ENCODE measurements at places on chromosomes 5 and 9. TPM values are rescaled to one million over a fixed set of nuclear protein-coding genes. Genes with fewer than 3 reads are reported as not detected.
A peak's percentile ranks its signal among the peaks of the same experiment; 100 is the strongest.

SPAG8 gene
- total RNA-seq = 0.80 TPM

GRCh38 chr5:4058899-4059298, 463.3 kb downstream of the IRX1 start:
- no peak for DNase-seq

DNA sequence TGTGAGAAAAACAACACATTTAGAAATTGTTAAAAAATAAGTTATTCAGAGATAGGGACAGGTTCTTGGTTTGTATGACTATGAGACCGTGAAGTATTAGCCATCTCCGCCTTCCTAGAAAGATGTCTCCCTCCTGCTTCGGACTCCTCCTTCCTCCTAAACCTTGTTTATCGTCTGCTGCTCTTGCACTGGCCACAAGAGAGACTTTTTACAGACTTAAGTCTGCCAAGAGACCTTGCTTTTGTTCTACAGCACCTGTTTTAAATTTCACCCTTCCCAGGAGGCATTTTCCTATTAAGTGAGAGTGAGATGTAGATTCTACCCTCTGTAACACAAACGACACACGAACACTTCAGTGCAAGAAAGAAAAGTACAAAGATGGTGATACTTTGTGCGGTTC, 274.6 kb downstream of the ARHGEF28 start:
- DNase-seq = no peak

OTULIN gene
- 20.0 TPM for total RNA-seq

- no peak for DNase-seq
Measured at GRCh38 chr5:146917931-146918330, 39.4 kb upstream of the PPP2R2B start.

- peak; percentile 22 for DNase-seq
Measured at GRCh38 chr9:130243015-130243881, 22.3 kb upstream of the HMCN2 start.

DNA sequence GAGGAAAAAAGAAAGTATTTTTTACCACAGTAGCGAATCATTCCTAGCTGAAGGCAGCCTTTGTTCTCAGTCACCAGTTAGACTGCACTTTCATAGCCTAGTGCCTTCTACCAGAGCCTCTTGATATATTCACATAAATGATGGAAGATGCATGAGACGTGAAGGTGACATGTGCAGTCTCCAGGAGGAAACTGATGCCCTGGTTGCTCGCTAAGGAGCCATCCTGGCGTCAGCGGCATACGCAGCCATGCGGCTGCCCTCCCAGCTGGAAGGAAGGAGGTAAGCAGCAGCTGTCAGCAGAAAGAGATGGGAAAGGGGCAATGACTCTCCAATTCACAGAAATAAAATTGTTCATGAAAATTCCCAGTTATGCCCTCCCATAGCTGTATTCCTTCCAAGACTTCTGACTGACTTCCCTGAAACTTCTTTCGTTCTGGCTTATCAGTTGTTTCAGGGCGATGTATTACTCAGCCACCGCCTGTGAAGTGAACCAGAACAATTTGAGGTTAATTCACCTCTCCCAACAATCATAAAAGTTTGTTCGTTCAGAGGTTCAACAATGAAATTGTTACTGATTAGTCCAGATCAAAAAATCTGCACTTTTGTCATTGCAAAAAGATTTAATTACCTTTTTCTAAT, 331.2 kb downstream of the NR2F1-AS1 start:
- peak; percentile 80 for DNase-seq

WDR38 gene
- not detected for total RNA-seq

GPR151 gene
- not detected for total RNA-seq

TAF7 gene
- 99.9 TPM for total RNA-seq

DNA sequence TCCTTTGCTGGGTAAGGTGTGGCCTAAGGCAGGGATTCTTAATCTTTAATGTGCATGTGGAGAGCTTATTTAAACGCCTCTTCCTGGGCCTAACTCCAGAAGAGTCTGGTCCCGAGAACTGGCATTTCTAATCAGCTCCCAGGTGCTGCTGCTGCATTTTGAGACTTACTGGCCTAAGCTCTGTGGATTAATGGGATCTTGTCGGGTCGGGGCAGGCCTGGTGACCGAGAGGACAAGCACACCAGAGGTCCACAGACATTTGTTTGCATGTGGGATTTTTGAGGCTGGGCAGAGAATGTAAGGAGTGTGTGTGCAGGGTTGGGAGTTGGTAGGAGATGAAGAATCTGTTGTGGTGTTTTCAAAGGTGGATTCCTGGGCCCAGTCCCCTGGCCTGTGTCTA, 95.0 kb upstream of the DAP start:
- DNase-seq = no peak

DNA sequence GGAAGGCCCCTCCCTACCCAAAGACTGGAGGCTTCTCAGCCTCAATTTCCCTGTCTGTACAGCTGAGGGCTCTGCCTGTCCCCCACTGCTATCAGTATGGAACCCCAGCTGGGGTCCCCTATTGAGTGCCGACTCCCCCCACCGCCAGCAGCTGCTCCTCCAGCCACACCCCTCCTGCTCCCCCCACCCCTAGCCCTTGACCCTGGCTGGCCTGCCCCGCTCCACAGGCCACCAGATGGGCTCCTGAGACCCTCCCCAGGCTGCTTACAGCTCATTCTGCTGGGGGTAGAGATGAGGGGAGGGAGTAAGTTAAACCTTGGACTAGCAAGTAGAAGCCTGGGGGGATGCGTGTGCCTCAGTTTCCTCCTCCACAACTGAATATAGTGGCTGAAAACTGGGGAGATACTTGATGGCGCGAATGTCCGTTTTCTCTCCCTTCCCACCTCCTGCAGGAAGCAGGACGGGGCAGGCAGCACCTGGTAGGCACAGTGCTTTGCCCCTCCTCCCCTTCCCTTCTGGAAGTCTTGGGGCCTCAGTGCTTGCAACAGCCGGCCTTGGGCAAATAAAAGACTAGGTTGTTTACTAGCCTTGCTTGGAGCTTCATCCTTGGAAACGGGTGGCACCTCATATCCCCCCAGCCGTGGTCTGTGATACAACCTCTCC, 19.1 kb downstream of the URM1 start:
- DNase-seq = no peak

DNA sequence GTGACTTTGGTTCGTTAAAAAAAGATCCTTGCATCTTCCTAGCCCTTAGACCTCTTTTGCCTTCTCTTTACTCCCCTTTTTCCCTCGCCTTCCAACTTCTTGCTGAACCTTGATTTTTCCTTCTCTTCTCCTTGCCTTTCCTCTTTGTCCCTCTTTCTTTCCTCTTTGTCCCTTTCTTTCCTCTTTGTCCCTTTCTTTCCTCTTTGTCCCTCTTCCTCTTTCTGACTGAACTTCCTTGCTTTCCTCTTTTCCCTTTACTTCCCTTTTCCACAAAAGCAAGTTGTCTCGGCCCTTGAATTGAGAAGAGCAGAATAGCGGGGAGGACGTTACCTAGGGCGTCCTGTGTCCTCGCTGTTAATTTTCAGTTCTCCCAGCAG, 1.4 kb upstream of the MLLT3 start:
- no peak for DNase-seq

DNA sequence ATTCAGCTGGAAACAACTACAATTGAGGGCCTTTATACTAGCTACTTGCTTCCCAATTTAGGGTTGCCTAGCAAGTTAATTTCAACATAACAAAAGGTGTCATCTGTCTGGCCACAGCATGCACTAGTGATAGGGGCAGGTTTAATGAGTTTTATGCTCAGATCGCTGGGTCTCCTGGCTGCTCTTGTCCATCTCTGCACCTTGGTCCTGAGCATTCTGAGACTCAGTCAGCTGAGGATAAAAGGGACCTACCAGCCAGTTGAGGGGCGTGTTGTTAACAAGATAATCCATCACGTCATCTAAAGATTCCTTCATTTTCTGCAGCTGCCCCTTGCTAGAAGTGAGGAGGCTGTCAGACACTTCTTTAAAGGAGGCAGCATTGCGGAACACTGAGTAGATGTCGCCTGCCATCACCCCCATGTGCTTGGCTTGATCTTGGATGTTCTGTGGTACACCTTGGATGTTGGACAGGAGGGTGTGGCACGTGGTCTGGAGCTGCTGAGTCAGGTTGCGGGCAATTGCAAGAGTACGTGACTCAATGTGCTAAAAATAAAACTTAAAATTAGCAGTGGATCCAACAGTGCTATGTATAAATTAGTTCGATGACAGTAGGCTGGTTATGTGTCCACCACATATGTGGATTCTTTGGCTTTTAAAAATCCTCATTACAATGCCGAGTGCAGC, 11.0 kb downstream of the PLIN2 start:
- DNase-seq = peak; percentile 70

- peak; percentile 54 for DNase-seq
Measured at GRCh38 chr5:93925321-93925720, 183.9 kb upstream of the POU5F2 start.

- peak; percentile 40 for DNase-seq
Measured at GRCh38 chr5:39164529-39165402, 54.6 kb downstream of the FYB1 start.

DNA sequence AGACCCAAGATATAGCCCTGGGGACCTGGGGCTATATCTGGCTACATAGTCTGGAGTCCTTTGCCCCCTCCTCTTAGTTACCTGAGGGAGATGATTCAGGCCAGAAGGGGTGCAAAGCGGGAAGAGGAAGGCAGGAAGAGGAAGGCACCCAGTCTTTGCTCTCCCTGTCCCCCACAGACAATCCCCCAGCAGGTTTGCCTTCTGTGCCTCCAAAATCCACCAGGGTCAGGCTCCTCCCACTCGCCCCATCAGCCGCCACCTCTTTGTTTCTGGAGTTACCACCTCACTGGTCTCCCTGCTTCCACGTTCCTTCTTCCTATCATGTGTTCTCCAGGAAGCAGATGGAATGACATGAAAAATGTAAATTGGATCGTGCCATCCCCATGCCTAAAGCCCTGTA, 31.2 kb upstream of the FABP6 start:
- DNase-seq = no peak

DNA sequence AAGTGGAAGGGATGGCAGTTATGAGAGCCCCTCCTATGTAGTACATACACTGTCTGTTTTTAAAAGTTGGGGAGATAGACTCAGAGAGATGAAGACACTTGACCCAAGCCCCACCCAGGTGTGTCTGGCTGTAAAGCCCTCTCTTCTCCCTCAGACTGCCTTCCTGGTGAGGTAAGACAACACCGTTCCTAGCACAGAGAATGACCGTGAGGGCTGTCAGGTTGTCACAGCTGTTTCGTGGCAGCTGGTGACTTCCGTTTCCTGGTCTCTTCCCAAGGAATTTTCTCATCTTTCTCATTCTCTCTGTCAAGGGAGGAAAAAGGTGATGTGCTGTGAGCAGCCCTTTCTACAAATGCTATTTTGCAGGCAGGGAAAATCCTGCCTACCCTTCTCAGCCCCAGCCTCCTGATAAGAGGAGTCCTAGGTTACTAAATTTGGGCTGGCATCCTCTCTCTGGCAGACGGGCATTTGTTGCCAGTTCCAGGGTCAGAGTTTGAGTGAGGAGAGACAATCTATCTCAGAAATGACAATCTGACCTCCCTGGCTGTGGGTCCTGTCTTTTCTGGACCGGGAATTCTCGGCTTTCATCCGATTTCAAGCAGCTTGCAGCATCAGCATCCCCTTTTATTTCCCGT, 263.5 kb upstream of the PANK3 start:
- DNase-seq = no peak

DNA sequence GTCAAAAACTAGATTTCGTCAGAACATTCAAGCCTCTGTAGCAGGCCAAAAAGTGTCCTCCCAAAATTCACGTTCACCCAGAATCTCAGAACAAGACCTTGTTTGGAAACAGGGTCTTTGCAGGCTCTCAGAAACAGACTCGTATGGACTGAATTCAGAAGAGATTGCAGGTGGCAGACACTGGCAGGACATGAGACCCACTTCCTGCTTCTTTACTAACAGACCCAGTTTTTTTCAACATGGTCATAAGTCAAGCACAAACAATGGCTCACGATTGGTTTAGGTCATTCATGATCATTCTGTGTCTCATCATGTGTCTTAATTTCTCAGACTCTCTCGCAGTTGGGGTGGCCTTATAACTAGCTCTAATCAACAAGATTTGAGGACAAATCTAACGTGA, 5.4 kb upstream of the TENT4A start:
- DNase-seq = no peak

CDC20B gene
- not detected for total RNA-seq

DNA sequence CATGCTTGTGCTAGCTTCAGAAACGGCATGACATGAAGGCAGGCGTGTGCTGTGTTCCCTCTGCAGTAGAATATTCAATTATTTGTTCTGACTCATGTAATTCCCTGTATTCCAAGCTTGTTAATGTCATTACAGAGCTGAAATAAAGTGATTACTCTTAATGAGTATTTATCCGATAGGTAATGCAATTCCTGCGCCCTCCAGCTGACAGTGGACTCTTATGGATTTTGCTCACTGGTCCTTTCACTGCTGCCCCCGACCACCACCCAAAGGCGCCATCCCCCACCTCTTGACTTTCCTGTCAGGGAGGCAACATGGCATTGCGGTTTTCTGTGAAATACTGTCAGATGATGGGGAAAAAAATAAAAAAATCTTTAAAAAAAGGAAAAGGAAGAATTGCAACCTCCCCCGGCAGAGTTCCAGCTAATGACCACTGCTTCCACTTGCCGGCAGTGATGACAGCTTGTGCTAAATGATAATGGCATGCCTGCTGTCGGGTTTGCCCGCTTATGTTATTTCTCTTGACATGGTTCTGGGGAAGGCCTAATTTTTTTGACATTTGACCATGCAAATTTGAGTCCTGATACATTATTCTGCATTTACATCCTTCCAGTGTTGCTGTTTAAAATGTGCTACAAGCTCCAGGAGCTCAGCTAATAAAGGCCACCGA, 335.3 kb upstream of the ADAMTS16 start:
- no peak for DNase-seq

DNA sequence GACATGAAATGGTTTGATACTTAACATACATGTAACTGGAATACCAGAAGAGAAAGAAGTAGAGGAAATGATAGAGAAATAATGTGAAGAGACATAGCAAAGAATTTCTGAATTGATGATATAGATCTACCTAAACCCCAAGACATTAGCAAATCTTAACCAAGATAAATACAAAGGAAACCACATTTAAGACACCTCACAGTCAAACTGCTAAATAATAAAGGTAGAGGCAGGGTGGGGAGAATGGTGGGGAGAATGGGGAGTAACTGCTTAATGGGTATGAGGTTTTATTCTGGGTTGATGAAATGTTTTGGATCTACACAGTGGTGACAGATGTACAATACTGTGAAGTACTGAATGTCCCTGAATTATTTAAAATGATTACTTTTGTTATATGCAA, 17.5 kb downstream of the CARNMT1 start:
- no peak for DNase-seq

ACSL6 gene
- total RNA-seq = not detected

DNA sequence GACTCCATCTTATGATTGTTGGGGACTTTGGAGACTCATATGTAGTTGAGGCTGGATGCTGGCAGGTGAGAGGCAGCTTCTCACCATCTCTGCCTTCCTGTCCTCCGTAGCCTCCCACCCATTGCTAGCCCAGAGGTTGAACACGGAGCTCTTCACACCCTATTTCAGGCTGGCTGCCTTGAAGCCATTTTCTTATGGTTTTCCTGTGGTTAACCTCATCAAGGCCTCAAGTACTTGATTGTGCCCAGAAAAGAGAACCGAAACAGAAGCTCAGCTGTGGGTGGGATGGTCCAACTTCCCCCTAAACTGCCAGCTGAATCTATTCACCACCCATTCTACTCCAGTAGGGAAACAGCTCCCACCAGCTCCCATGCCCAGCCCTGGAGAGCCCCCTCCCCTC, 102.9 kb downstream of the LIFR start:
- no peak for DNase-seq

- DNase-seq = no peak
Measured at GRCh38 chr5:37005252-37005651, 128.7 kb downstream of the NIPBL start.

GRCh38 chr9:88759364-88759763, 224.4 kb downstream of the NXNL2 start:
- no peak for DNase-seq
